Large intestine (tissue), 12 donors: ENCODE measurements at places on chromosomes 2 and 18. TPM values are rescaled to one million over a fixed set of nuclear protein-coding genes. Genes with fewer than 3 reads are reported as not detected.

GRCh38 chr2:200300638-200301314 lies 5.7 kb upstream of the SPATS2L start:
- DNase-seq = no peak

- DNase-seq = peak; percentile 27
Observed at GRCh38 chr2:218015586-218016521, 13.1 kb upstream of the TNS1 start.

GRCh38 chr18:52636536-52636935 lies 296.5 kb downstream of the DCC start:
- peak; percentile 52 for DNase-seq

- no peak for DNase-seq
Observed at GRCh38 chr2:44964752-44965236, 23.3 kb downstream of the SIX3 start.

DNA sequence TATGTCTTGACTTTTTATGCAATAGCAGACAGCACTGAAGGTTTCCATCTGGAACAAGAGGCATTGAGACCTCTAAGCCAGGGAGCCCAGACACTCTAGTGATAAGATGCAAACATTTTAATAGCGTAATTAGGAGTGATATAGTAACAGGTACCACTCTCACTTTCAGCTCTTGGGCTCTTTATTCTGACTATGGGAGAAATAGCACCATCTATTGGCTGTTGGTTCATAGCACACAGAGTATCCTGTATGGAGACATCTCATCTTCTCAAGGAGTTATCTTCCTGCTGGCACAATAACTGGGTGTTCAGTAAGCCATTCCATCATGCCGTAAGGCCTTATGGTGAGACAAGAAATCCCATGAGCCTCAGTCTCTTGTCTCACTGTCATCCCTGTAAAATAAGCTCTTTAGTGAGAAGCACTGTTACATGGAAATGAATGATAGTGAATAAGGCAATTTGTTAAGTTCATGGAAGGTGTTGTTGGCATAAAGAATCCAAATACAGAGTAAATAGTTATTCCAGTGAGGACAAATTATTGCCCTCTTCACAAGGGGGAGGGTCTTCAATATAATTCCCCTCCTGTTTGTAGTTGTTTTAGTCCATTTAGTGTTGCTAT lies 48.3 kb downstream of the THUMPD2 start:
- no peak for DNase-seq

DNA sequence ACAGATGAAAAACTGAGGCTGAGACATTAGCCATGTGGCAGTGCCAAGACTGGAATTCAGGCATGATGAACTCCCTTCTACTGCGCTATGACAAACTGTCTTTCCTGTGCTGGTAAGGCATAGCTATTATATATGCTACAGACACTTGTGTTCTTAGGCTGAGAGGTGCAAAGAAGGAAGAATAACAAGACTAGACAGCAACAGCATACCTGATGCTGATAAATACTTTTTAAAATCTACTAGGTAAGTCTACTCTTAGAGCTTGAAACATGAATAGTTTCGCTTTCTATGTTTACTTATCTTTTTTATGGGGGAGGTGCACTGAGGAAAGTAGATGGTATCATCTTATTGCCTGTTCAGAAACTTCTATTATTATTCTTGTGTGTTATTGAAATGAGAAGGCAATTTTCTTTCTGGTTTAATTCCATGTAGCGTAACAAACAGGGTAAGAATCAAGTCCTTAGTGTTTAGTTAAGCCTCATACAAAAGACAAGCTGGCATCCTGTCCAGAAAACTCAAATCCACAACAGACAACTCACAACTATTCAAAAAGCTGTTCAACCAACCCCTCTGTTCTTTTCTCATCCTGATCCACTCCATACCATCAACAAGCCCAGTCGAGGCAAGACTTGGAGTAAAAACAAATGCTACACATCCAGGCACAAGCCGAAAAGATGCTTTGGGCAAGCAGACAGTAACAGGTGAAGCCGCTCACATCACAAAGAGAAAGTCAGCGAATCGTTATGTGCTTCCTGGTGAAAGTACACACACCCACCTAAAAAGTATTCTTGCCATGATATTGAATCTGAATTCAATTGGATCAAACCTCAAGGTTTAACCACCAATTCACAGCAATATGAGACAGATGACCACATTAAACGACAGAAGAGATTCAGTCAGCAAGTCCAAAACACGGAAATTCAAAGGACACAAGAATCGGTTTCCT lies 1.5 kb downstream of the TTC32 start:
- peak; percentile 57 for DNase-seq

DNA sequence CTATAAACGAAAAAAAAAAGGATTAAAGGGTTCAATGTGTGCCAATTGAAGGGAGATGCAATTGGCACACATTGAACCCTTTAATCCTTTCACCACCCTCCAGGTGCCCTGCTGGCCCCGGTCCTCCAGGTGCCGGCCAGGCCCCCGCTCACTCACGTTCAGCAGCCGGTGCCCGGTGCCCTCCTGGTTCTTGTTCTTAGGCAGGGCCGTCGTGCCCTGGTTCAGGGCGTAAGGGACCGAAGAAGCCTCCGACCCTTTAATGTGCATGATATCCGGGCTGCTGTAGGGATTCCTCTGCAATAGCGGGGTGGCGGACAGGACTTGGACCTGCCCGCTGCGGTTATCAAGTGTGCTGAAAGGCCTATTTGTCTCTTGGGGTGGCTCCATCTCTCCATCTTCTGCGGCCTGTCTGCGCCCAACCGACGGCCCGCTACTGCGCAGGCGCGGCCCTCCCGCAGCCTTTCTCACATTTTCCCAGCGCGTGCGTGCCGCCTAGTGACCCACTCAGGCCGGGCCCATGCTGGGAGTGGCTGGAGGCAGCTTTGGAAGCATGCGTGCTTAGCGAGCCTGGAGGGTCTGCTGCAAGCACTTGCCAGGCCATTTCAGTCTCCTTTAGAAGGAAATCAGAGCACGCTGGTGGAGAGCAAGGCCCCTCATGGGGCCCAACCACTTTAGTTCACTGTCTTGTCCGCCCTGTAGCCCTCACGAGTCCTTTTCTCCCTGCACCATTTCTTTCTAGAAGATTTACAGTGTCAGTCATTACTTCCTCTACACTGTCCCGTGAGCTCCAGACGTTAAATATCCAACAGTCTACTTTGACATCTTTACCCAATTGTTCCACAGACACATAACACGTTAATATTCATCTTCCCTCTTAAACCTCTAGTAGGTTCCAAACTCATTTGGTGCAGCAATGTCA lies 24.3 kb downstream of the TMEM237 start:
- peak; percentile 60 for DNase-seq

The LOXHD1 gene
- 0.49 TPM for polyA plus RNA-seq

DNA sequence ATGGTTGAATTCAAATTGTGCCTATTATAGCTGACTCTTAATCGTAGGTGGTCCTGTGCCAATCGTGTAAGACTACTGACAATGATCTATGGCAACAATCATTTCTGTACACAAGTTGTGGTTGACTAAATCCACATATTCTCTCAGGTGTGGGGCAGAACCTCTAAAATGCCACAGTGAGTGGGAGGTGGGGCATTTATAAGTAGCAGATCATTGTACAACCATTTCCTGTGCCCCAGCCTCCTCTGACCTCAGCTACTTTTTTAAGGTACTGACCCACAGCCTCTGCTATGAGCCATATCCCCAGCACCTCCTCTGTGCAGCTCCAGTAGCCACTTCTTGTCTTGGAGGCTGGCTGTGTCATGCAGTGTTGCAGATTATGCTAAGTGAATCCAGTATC lies 48.6 kb upstream of the RAPH1 start:
- no peak for DNase-seq

The CSRNP3 gene
- 4.4 TPM for polyA plus RNA-seq

DNA sequence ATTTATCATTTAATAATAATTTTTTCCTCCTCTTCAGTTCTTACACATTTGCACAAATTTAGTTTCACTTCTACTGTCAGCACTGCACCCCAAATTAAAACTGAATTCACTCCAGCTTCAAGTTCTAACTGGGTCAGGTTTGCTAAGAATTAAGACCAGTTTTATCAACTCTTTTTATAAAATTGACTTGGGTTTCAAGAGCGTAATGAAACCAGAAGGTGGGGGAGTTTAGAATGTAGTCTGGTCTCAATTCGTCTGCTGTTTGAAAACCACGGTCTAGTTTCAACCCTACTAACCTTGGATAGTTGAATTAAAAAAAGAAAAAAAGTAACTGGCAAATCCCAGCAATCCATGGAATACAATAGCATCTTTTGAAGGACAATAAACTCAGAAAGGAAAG lies 14.3 kb upstream of the CTLA4 start:
- no peak for DNase-seq

GRCh38 chr18:58256316-58257080 lies 212.5 kb downstream of the NEDD4L start:
- DNase-seq = no peak

DNA sequence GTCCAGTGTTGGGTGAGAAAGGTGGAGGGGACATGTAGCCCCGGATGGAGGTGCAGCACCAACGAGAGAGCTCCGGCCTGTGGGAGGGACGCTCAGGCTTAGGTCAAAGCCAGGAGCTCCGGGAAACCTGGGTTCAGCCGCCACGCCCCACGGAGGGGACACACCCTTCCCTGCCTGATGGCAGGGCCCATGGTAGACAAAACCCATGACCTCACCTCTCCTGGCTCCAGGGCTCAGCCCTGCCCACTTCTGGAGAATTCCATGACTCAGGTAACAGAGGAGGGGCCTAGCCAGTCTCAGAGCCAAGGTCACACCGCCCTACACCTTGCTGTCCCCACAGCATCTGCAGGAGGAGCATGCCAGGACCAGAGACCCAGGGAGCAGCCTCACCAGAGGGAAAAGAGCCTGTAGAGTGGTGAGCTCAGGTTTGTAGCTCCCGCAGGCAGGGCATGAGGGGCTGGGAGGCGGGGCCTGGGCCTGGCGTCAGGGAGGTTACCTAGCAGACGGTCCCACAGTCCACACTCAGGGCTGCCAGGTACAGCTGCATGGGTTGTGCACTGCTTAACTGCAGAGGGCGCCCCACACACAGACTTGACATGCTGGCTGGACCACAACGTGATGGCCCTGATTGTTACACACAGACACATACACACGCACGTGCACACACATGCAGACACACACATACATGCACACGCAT lies 70.8 kb upstream of the SMAD7 start:
- DNase-seq = peak; percentile 98

DNA sequence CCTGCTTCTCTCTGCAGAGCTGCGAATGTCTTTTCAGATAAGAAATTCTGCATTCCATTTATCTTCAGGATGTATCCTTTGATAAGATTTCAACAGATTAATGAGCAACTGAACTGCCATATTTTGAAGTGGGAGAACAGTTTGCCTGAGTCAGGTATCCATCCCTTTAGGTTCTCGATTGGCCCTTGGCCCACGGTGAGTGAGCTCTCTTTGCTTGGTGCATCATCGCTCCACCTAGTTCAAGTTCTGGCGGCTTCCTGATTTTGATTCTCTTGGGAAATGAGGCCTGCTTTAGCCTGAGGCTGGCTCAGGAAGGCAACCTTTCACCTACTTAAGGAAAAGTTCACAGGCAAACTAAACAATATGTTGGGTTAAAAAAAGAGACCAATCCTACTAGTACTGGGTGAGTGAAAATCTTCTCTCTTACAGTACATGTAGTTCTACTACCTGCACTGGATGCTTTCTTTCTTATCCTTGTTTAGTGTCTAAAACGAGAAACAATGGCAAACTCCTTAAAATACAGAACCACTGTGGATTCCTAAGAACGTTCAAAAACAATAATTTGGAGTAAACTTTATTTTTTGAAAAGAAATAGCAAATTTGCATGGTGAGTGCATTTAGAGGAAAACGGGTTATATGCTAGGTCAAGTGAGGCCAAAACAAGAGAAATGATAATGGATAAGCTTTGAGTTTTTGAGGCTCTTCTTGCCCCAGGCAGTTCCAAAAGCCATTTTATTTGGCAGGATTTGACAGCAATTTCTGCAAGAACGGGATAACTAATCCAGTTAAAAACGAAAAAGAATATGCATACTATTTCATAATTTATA lies 837 bp upstream of the ACSL3 start:
- peak; percentile 23 for DNase-seq

- no peak for DNase-seq
Observed at GRCh38 chr2:238160206-238161129, 1.7 kb downstream of the ERFE start.

The CDKL4 gene
- 0.10 TPM for polyA plus RNA-seq

DNA sequence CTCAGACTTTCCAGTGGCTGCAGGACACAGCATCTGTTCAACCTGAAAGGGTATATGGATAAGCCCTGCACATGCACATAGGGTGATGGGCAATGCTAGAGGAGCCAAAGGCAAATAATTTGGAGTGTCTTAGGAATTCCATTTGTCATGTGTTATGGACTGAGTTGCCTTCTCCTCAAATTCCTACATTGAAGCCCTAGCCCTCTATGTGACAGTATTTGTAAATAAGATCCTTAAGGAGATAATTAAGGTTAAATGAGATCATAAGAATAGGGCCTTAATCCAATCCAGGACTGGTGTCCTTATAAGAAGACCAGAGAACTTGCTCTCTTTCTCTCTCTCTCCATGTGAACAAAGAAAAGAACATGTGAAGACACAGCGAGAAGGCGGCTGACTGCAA lies 42.9 kb upstream of the CREG2 start:
- no peak for DNase-seq

DNA sequence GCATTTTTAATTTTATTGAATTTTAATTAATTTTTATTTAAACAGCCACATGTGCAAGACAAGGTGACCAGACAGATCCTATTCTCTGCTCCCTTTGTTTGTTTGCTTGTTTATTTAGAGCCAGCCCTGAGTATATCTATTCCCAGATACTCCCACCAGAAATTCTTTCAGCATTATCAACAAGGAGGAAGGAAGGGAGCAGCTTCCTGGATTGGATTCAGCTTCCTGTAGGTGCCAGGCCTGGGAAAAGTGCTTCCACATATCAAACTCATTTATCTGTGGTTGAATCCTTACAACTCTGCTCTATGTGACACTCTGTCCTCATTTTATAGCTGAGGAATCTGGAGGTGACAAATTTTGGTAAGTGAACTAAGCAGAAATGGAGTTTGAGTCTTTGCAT lies 60.5 kb upstream of the KLF7 start:
- no peak for DNase-seq

- no peak for DNase-seq
Observed at GRCh38 chr2:71791501-71792135, 338.3 kb downstream of the DYSF start.

GRCh38 chr2:64737547-64737946 lies 83.8 kb upstream of the SERTAD2 start:
- no peak for DNase-seq

DNA sequence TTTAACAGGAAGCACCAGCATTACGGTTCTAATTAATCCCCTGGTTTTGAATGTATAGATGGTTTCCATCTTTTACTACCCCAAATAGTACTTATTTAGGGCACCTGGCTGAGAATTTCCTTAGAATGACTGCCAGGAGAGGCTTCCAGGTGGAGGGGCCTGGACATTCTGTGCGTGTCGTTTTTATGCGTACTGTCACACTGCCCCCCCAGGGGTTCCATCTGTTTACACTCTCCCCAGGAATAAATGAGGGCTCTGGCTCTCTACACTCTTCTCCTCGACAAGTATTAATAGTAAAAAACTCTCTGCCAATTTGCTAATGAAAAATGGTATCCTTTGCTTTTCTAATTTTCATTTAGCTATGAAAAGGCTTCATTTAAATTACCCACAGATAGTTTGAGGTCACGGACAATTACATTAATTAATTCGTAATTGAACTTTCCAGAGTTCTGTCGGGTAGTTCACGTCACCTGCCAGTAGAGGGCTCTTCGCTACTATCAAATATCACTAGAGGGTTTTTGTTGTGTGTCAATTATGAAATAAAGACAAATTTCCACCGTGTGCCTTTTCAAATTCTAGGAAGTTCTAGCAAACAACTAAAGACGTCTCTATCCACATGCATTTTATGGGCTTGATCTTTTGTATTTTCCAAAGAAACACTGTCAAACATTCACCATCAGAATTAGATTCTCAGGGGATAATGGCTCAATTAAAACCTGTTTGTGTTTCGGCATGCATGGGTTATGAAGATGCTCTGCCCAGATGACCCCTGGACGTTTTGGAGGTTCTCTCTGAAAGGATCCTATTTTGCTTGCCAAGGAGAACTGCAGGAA lies 88.8 kb upstream of the ASB18 start:
- no peak for DNase-seq
